ENCODE measurements at places on chromosomes 2 and 18.

DNA sequence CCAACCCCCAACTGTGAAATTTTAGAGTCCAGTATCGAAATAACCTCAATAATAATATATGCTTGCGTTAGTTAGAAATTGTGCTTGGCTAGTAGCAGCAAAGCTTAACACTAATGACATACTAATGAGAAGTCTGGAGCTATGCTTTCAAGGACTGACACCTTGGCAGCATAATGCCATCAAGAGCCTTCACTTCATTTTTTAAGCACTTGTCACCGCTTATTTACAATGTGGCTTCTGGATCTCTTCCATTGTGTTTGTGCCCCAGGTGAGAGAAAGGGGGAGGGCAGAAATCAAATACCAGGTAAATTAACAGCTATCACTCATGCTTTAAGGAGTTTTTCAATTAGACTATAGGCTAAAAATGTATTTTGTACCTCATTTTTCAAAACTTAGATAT is 101.5 kb downstream of the CDH7 start:
- no peak for DNase-seq

DNA sequence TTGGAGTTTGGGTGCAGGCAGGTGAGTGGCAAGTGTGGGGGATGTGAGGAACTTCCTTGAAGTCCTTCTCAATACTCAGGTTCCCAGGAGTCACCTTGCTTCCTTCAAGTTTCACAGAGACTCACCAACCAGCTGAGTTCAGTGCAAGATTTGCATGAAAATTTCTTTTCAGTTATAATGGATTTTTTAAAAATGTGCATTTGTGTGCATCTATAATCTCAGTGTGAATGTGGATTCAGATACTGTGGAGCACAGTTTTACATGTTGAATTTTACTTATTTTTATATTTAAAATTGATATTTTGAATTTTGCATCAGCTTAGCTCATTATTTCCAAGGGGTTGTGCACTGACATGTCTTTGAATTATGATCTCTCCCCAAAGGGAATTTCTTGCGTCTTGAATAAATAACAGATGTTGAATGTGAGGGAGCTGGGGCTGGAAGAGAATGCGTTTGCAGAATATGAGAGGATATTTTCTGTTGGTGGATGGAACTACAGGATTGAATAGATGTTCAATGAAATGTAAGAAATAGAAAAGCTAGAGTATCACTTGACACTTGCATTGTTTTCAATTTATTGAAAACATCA is 184.3 kb downstream of the RPRM start:
- no peak for DNase-seq

- DNase-seq: no peak
Observed at GRCh38 chr2:47494267-47495130, 91.5 kb downstream of the MSH2 start.

DNA sequence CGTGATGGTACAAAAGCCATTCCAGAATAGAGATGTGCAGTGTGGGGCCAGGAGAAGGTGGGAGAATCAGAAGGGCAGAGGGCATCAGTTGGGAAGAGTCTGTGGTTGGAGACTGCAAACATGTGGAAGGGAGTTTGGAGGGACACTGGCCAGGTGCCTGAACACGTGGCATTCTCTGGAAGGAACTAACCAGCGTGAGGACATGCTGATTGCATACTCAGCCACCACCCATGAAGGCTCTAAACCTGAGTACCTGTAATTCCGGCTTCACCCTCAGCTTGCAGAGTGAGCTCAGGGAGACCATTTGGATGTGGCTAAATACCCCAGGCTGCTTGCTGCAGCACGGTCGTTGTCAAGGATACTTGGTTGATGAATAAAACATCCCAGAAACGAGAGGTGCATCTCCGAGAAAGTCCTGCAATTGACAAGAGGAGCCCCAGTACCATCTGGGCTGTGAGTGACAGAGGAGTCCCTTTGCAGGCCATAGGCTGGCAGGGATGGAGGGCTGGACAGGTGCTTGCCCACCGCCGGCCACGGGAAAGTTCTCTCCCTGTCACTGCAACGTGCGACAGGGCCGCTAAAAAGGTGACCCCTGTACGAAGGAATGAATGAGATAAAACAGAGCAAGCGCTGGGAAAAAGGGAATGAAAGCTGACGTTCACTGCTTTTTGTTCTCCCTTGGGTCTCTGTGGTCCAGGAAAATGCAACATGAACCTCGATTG is 5.0 kb downstream of the ACKR3 start:
- DNase-seq: no peak

- no peak for DNase-seq
Observed at GRCh38 chr2:99868260-99868659, 274.1 kb downstream of the AFF3 start.

DNA sequence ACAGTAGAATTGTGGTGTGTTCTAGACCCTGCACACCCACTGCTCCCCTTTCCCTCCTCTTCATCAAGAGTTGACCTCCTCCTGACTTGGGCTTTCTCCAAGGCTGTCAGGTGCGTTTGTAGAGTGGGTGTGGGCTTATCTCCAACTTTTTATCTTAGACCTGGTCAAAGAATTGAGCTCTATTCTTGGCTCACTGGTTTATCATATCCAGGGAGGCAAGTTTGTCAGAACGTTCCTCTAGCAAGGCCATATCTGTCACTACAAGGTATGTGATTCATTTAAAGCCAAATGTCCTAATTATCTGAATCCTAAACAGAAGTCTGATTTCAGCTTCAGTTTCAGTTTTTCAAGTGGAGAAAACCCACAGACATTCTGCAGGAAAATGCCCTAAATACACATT is 117.1 kb upstream of the MGAT5 start:
- no peak for DNase-seq

DNA sequence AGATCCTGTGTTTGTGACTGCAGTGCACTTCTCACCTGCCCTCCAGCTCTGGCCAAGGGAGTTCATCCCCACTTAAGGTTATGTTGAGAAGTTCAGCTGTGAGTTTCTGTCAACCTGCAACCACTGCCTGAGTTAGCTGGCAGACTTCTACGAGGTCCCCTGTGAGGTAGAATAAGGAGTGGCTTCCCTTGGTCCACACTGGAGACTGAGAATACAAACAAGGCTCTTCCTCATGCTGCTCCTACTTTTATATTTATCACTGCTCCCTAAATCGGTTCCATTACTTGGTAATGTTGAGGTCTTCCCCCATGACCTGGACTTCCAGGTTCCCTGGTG is 353.2 kb upstream of the CWC22 start:
- DNase-seq: no peak

- no peak for DNase-seq
Observed at GRCh38 chr2:121626777-121627524, 22.3 kb downstream of the CLASP1 start.

- no peak for DNase-seq
Observed at GRCh38 chr18:9721893-9722550, 13.9 kb downstream of the RAB31 start.

DNA sequence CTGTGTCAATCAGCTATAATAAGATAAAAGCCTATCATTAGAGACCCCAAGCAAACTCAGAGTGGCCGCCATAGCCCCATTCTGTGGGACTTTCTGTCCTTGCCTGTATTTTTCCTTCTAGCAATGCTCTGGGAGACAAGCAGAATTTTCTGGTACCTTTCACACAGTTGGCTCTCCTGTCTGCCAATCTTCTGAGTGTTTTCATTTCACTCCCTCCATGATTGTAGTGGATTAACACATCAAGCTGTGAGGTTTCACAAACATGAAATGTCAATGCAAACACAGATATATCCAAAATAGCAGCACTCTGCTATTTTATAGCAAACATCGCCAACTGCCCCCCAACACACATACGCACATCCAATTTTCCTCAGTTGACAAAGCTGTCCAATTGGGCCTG is 64.9 kb downstream of the C1D start:
- no peak for DNase-seq

DNA sequence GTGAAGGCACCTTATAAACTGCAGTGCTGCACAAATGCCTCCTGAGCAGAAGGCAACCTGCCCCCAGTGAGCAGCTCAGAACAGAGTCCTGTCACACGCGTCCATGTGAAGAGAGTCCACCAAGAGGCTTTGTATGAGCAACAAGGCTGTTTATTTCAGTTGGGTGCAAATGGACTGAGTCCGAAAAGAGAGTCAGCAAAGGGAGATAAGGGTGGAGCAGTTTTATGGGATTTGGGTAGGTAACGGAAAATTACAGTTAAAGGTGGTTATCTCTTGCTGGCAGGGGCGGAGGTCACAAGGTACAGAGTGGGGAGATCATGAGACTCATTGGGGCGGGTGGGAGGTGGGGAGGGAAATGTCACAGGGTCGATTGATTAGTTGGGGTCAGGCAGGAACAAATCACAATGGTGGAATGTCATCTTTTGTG is 53.4 kb upstream of the RALBP1 start:
- no peak for DNase-seq

GRCh38 chr2:15950088-15950952 is 10.0 kb downstream of the MYCN start:
- DNase-seq: no peak

GRCh38 chr18:50836521-50836957 is 16.7 kb upstream of the MRO start:
- no peak for DNase-seq

DNA sequence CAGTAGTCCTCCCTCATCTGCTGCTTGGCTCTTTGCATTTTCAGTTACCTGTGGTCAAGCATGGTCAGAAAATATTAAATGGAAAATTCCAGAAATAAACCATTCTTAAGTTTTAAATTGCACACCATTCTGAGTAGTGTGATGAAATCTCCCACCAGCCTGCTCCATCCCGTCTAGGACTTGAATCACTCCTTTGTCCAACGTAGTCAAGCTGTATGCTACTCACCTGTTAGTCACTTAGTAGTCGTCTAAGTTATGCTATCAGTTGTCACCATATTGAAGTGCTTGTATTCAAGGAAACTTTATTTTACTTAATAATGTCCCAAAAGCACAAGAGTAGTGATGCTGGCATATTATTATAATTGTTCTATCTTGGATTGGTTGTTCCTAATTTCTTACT is 172.5 kb downstream of the FIGN start:
- DNase-seq: no peak

GRCh38 chr2:16638946-16639345 is 26.7 kb downstream of the CYRIA start:
- no peak for DNase-seq

- DNase-seq: no peak
Observed at GRCh38 chr18:49639643-49640391, 78.0 kb downstream of the LIPG start.

- no peak for DNase-seq
Observed at GRCh38 chr2:23449413-23449812, 64.4 kb downstream of the KLHL29 start.

- DNase-seq: no peak
Observed at GRCh38 chr2:150630587-150631235, 143.2 kb upstream of the RND3 start.

DNA sequence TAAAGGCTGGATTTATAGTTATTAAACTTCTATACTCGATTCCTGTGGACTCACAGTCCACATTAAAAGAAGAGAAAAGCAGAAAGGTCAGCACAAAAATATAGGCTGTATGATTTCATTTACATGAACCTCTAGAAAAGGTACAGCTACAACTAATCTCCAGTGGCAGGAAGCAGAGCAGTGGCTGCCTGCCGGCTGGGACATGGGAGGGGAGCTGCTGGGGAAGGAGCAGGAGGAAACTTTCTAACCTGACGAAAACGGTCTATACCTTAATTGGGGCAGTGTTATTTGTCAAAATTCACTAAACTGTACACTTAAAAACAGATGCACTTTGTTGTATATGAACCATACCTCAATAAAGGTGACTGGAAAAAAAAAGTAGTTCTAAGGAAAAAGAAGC is 26.7 kb downstream of the KCTD1 start:
- DNase-seq: no peak
